Inflammatory macrophage (primary cell): ENCODE measurements at places on chromosomes 5 and 9.
A peak's percentile ranks its signal among the peaks of the same experiment; 100 is the strongest.

DNA sequence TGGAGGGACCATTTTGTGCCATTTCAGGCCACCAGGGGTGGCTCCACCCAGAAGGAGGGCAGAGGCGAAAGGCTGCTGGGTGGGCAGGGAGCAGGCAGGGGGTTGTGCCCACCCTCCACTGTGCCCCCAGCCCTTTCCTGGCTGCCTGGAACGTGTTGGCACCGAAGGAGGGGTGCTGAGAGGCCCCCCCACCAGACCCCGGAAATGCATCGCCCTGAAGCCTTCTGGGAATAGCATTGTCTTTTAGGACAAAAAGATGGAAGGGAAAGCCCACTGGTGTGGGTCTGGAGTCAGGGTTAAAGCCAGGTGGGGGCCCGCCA is 5.1 kb downstream of the NOXA1 start:
- no peak for DNase-seq

DNA sequence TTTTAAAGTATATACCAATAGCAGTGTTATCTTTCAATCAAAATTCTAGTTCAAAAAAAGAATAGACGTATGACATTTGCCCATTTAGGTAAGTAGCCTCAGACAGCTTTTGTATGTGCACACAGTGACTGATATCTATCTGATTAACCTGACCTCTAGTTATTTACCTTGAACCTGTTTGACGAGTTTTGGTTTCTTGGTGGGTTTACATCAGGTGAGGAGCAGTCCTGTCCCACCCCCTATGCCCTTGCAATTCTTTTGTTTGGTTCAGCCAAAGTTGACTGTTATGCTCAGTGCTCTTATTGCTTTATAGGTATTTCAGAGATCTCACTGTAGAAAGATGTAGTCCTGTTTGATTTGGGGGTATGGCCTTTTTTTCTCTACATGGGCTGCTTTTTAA is 147.2 kb downstream of the ISOC1 start:
- no peak for DNase-seq

DNA sequence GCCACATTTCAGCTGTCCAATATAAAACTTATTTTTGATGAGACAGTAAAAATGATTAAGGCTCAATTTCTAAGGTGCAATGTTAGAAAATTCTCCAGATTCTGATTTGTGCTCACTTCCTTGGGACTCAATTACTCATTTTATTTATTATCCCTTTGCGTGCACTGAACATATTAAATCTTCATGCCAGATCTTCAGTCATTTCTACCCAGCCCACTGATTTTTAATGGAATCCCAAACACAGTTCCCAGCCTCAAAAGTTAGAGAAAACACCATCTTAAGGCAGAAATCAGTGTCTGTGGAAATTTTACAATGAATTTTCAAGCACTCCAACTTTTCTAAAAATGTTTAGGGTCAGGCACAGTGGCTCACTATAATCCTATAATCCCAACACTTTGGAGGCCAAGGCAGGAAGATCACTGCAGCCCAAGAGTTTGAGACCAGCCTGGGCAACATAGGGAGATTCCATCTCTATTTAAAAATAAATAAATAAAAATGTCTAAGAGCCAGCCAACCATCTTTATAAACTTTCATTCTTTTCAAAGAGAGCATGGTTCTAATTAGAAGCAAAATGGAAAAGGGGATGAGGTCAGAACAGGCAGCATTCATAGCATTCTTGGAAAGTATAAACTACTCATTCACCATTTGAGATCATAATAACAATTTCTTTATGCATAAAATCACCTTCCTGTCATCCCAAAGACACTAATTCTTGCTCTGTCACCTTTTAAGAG is 53.7 kb downstream of the TLE1 start:
- no peak for DNase-seq

GRCh38 chr5:115544043-115544435 is 536 bp downstream of the FEM1C start:
- peak; percentile 62 for DNase-seq

DNA sequence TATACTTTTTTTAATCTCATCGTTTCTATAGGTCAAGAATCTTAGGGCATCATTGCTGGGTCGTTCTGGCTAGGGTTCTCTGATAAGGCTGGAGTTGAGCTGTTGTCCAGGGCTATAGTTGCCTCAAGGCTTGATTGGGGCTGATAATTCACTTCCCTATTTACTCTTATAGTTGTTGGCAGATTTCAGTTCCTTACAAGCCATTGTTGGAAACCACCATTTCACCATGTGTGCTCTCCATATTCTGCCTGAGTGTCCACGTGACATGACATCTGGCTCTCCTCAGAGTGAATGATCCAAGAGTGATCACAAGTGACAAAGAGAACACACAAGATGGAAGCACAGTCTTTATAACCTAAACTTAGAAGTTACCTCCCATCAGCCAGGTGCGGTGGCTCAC is 852.2 kb downstream of the EFNA5 start:
- DNase-seq, result no peak

- peak; percentile 82 for DNase-seq
Measured at GRCh38 chr9:128684325-128685199, 4.5 kb upstream of the SET start.

DNA sequence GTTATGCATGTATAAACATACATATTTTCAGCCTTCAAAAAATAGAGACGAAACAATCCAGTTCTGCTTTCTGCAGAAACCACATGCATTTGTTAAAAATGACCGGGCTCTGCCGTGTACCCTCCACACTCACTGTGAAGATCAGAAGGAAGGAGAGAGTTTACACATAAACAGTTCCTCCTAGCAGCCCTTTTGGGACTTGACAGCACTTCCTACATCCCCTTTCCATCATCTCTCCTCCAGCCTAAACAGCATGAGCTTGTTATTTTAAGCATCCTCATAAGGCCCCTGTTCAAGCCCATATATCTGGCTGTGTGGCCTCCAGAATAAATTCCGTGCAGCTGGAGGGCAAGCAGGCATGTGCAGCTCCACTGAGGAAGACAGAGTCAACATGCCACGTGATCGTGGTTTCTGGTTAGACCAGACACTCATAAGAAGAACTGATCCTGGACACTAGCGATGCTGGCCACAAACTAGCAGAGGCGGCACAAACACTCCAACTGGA is 42.2 kb downstream of the NIPAL4 start:
- DNase-seq, result peak; percentile 67

- DNase-seq, result no peak
Measured at GRCh38 chr9:34891386-34891785, 66.7 kb upstream of the PHF24 start.

DNA sequence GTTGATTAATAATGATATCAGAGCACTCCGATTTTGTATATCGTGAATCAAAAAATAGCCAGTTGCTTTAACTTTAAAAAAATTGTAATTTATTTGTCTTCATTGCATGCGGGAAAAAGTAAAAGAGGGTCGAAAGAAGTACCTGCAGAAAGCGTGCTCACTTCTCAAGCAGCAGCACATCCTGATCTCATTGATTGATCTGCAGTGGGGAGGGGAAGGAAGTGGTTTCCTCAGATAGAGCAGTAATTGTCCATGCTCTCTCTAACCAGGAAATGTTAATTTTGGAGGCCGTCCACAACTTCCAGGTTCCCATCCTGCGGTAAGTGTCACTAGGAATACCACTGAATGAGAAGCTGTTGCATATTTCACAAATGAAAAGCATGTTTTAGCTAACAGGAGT is 63.2 kb downstream of the SYK start:
- no peak for DNase-seq

DNA sequence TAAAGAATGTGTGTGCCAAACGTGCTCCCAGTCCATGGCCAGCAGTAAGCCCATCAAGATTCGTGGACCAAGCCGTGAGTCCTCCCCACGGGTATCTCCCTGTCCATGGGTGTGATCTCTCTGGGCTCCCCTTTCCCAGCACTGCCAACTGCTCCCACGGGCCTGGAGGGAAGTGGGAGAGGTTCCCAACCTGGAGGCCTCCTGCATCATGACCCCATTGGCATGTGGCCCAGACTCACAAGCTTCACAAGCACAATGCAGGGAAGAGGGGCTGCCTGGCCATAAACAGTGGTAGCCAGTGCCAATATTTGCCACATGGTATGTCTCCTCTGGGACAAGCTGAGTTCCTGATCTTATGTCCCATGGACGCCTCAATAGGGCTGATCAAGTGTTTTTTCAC is 59.1 kb downstream of the ABLIM3 start:
- DNase-seq, result no peak

- DNase-seq, result peak; percentile 62
Measured at GRCh38 chr9:69940674-69941073, 103.0 kb upstream of the MAMDC2 start.
